ENCODE measurements at places on chromosomes 3 and 15. TPM values are rescaled to one million over a fixed set of nuclear protein-coding genes. Genes with fewer than 3 reads are reported as not detected.

FILIP1L gene
- total RNA-seq = 0.30 TPM

GOLGA6D gene
- 1.1 TPM for total RNA-seq

ADGRG7 gene
- not detected for total RNA-seq

MNS1 gene
- 0.52 TPM for total RNA-seq

KNG1 gene
- not detected for total RNA-seq

GRCh38 chr15:29904757-29905417, 82.6 kb upstream of the TJP1 start:
- DNase-seq = no peak

DNA sequence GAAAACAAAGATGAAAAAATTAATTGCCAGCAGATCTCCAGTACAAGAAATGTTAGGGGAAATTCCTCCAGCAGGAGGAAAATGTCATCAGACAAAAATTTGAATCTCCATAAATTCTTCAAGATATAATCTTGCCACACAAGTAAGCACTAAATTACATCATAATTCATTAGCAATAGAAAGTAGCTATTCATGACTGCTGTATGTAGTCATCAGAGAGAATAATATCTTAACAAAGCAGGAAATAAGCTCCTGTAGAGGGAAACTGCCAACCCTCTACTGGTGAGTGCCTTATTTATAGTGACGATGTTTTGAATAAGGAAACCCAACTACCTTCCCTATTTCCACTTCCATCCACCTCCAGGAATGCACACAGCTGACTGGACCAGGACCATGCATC, 15.8 kb upstream of the SLC27A2 start:
- DNase-seq = no peak

GRCh38 chr3:31041161-31041978, 146.9 kb upstream of the GADL1 start:
- DNase-seq = peak; percentile 11

GRCh38 chr3:156668073-156668763, 6.2 kb upstream of the TIPARP start:
- DNase-seq = no peak
